Activated naive CD4-positive, alpha-beta T cell (primary cell): ENCODE measurements at places on chromosomes 6 and 20.

DNA sequence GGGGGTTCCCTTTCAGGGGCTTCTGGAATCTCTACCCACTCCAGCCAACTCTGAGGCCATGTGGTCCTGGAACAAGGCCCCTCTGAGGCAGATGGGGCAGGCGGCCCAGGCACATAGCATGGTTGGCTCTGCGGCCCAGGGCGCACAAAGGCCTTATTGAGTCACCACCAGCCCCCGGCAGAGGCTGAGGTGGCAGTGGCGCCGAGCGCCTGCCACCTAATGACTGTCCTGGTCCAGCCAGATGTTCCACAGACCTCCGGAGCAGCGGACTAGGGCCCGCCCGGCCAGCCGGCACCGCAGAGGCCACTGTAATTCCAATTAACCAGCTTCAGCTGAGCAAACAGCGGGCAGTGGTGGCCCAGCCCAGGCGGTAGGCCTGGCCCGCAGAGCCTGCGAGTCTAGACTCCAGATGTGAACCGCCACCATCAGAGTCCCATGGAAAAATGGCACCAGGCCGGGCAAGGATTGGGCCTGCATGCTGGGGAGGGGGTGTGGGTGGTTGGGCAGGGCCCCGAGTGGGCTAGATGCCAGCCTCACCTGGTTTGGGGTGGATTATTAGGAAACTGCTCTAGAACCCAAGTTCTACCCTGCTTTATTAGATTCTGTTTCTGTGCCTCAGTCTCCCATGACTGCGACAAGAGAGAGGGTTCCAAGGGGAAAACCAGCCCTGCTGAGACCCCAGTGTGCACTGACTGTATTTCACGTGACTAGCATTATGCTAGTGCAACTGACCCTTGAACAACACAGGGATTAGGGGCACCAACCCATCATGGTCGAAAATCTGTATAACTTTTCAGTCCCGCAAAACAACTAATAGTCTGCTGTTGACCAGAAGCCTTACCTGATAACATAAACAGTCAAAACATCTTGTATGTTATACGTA is 34.1 kb upstream of the ID1 start:
- DNase-seq = no peak

- no peak for DNase-seq
These were observed 654.4 kb downstream of the EYS start for GRCh38 chr6:65052626-65053025.

DNA sequence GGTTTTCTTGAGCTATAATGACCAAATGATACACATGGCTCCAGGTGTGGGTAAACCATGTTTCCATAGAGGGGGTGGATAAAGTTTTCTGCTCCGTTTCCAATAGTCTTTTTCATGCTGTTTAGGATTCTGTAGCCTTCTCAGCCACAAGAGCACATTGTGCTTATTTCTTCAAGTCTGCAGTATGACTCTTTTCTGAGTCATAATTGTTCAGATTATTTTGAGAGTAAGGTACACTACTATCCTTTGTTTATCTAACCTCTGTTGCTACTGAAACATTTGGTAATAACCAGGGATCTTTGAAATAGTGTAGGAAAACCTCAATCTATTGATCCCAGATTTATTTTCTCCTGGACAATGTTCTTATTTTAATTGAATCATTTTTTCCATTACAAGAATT is 247.9 kb upstream of the BMP2 start:
- DNase-seq = no peak

DNA sequence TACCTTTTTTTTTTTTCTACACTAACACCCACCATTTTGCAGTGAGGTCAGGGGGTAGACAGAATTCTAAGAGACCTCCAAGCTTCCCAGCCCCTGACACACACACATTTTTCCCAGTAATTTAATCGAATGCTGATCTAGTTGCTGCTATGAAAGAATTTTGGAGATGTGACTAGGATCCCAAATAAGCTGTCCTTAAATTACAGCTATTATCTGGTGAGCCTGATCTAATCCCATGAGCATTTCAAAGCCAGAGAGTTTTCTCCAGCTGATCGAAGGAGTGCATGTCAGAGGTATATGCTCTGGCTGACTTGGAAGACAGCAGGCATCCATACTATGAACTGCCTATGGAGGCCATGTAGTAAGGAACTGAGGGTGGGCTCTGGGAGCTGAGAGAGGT is 503.8 kb upstream of the MARCKS start:
- no peak for DNase-seq

DNA sequence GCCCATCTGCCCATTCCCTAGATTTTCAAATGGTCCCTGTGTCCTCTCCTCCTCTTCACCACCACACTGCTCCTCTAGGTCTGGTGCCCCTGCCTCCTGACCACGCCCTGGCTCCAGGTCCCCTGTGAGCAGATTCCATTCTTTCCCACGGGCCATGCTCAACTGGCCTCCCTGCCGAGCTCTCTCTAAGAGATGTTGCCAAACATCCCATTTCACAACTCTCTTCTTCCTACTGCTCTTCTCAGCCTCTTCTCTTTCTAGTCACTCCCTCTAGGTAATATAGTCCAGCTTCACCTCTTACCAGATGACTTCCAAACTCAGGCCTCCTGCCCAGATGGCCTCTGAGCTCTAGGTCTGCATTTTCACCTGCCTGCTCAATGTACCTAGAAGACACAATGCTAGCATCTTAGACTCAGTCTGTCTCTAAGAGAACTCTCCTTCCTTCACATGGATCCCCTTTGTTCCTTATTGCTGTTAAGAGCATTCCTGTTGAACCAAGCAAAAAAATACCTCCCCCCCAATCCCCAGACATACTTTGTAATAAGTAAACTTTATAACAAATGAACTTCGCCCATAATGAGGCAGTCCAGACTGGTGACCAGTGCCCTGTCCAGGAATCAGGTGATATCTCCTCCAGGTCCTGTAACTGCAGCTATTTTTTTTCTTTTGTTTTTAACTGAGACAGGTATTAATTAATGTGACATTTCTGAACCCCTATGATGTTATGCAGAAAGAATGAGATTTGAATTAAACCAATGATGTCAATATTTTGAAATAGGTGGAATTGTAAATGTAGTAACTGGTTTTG is 79.0 kb downstream of the LYRM4 start:
- DNase-seq = no peak

- no peak for DNase-seq
These were observed 162.4 kb downstream of the ID4 start for GRCh38 chr6:19999319-20000191.

DNA sequence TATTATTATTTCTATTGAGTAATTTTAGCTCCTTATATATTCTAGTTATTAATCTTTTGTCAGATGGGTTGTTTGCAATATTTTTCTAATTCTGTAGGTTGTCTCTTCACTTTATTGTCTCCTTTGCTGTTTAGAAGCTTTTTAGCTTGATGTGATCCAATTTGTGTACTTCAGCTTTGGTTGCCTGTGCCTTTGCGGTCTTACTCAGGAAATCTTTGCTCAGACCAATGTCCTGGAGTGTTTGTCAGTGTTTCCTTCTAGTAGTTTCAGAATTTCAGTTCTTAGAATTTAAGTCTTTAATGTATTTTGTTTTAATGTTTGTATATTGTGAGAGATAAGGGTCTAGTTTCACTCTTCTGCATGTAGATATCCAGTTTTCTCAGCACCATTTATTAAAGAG is 916.0 kb upstream of the EYS start:
- no peak for DNase-seq

- no peak for DNase-seq
These were observed 64.4 kb downstream of the CD40 start for GRCh38 chr20:46182276-46183200.

- DNase-seq = no peak
These were observed 995 bp downstream of the STK4 start for GRCh38 chr20:44967207-44967807.

DNA sequence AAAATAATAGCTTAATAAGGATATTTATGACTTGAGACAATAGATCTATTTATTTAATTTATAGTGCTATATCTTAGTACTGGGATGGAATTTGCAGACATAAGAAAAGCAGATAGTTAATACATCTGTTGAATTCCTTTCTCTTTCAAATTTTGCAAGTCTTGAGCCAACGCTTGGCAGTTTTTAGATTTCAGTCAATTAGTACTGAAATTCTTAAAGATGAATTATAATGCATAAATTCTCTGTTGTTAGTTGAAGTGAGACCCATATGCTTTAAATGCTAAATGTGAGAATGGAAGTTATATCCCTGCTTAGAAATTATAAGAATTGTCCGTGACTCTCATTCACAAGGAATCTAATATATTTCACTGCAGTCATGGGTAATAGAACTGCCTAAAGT is 225.1 kb upstream of the ADGRB3 start:
- DNase-seq = no peak

GRCh38 chr6:147684906-147685305 is 176.4 kb downstream of the SAMD5 start:
- DNase-seq = no peak

DNA sequence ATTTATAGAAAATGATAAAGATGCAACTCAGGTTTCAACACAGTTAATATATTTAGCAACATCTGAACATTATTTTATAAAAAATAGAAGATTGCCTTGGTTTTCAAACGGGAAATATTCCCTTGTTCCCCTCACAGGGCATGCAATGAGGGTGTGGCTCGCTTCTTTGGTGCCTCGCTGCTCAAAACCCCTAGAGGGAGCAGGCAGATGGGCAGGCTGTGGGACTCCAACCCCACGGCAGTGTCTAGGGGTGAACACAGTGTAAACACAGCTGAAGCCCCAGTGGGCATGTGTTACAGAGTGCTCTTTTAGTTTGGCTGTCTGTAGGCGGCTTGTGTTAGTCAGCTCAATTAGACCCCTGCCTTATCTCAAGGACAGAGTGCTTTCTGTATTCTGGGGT is 560.8 kb upstream of the IMPG1 start:
- DNase-seq = no peak

GRCh38 chr6:84227044-84227433 is 404 bp downstream of the CEP162 start:
- DNase-seq = no peak

DNA sequence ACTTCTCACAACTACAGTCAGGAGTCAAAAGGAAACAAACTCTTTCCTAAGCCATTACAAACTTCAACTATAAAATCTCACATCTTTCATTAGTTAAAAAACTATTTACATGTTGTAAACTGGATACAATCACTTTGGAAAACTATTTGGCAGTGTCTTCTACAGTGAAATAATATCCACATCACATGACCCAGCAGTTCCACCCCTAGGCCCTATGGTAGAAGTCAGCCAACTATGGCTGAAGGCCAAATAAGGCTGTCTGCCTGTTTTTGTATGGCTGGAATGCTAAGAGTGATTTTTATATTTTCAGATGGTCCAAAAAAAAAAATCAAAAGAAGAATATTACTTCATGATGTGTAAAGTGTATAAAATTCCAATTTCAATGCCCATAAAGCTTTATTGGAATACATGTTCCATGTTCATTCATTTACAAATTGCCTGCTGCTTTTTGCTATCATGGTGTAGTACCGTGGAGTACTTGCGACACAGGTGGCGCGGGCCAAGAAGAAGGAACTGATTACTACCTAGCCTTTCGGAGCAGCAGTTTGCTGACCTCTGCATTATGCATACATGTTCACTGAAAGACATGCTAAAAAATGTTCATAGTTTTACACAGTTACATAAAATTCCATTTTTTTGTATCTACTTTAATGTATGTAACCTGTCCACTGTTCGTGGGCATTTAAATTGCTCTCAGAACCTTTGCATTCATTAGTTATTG is 129.0 kb downstream of the KIF16B start:
- no peak for DNase-seq

DNA sequence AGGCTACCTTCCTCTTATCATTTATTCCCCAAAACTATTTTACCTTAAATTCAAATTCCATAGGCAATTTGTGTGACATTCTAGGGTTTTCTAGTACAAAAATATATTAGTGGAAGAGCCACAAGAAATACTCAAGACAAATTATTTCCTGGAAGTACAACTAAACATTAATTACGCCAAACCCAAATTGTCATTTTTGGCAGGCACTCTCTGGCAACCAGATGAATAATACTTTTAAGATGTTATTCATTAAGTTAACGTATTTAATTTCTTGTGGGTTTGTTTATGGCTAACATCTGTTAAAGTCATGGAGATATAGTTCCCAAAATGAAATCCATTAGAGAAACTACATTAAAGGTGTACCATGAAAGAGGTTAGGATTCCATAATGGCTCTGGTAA is 40.5 kb downstream of the HMGN3 start:
- DNase-seq = no peak

GRCh38 chr6:6645261-6645917 is 56.9 kb downstream of the LY86 start:
- no peak for DNase-seq

GRCh38 chr6:3977875-3978711 is 100.8 kb downstream of the FAM217A start:
- no peak for DNase-seq

GRCh38 chr6:154226461-154226860 is 130.1 kb downstream of the IPCEF1 start:
- no peak for DNase-seq

- DNase-seq = no peak
These were observed 6.6 kb downstream of the MED20 start for GRCh38 chr6:41914343-41914742.

- DNase-seq = no peak
These were observed 11.1 kb upstream of the NOTCH4 start for GRCh38 chr6:32234934-32235333.

DNA sequence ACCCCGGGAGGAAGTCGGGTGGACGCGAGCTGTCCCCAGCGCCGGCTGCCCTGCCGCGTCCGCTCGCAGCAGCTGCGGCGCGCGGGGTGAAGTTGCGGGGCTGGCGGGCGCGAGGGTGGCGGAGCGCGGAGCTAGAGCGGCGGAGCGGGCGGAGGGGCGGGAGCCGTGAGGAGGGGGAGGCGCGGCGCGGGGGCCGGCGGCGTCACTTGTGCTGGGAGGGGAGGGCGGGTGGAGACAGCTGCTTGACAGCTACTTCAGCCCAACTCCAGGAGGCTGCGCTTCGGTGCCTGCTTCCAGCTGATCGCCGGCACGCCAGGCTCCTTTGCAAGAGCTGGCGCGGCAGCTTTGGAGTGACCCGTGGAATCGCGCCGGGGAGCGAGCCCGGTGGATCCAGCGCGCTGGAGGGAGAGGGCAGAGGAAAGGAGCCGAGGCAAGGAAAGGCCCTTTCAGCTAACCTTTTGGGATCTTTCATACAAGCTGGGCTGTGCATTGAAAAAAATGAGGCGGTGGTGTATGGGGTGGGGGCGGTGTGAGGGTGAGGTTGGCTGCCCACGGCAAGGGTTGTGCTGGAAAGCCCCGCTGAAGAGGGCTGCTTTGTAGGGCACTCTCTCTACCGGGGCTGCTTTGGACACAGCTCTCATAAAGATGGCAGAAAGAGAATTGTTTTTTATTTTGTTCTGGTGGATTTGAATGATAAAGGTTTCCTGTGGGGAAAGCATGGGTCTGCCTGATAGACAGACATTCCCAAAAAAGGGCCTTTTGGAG is 24.6 kb downstream of the RIPOR2 start:
- DNase-seq = peak; percentile 39

- no peak for DNase-seq
These were observed 4.1 kb upstream of the TFAP2C start for GRCh38 chr20:56624786-56625681.

- no peak for DNase-seq
These were observed 63.0 kb upstream of the KIF25 start for GRCh38 chr6:167934426-167934864.

DNA sequence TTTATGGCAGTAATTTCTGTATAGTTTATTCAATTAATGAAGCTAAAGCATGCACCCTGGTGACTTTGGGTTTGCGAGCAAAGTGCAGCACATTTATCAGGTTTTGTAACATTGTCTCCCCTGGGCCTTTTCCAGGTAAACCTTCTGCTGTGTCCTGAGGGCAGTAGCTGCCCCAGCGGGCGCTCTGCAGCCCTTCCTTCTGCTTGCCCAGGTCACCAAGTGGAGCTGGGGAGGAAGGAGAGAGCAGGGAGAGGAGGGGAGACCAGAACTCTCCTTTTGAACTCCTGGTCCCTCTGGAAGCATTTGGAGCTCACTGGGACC is 145.6 kb downstream of the DLL1 start:
- DNase-seq = no peak
